ENCODE measurements at places on chromosomes 12 and 14. TPM values are rescaled to one million over a fixed set of nuclear protein-coding genes. Genes with fewer than 3 reads are reported as not detected.
A peak's percentile ranks its signal among the peaks of the same experiment; 100 is the strongest.

SLCO1B1 gene
- 0.37 TPM for total RNA-seq

HPD gene
- total RNA-seq, result 0.48 TPM

POTEM gene
- not detected for total RNA-seq

ERBB3 gene
- 49.2 TPM for total RNA-seq

MYO1H gene
- 0.44 TPM for total RNA-seq

ACRBP gene
- 3.2 TPM for total RNA-seq

NUP37 gene
- 58.4 TPM for total RNA-seq

GPR162 gene
- 8.2 TPM for total RNA-seq

PRKAG1 gene
- total RNA-seq, result 41.6 TPM

DDX55 gene
- 35.0 TPM for total RNA-seq

PLA2G1B gene
- total RNA-seq, result 1.8 TPM

RASSF9 gene
- total RNA-seq, result 0.33 TPM

HSPB8 gene
- total RNA-seq, result 6.7 TPM

CPNE6 gene
- not detected for total RNA-seq

NGB gene
- total RNA-seq, result 0.33 TPM

DNA sequence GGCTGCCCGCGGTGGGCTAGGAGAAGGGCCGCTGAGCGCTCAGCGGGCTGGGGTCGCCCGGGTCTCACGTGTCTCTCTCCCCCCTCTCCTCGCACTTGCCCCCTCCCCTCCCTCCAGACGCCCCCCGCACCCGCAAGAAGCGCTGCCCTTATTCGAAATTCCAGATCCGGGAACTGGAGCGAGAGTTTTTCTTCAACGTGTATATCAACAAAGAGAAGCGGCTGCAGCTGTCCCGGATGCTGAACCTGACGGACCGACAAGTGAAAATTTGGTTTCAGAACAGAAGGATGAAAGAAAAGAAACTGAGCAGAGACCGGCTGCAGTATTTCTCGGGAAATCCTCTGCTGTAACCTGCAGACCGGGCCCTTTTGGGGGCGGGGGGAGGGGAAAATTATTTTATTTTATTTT lies 314 bp upstream of the HOTAIR start:
- no peaks in the 10 kb centered on the region for H3K36me3 ChIP-seq
- no peak overlapping the region for H3K4me3 ChIP-seq
- H3K4me1 ChIP-seq, result peaks cover 23% of the 10 kb centered on the region
- H3K27ac ChIP-seq, result no peak overlapping the region
- peaks cover 100% of the 10 kb centered on the region for H3K27me3 ChIP-seq
- DNase-seq, result no peak

DNA sequence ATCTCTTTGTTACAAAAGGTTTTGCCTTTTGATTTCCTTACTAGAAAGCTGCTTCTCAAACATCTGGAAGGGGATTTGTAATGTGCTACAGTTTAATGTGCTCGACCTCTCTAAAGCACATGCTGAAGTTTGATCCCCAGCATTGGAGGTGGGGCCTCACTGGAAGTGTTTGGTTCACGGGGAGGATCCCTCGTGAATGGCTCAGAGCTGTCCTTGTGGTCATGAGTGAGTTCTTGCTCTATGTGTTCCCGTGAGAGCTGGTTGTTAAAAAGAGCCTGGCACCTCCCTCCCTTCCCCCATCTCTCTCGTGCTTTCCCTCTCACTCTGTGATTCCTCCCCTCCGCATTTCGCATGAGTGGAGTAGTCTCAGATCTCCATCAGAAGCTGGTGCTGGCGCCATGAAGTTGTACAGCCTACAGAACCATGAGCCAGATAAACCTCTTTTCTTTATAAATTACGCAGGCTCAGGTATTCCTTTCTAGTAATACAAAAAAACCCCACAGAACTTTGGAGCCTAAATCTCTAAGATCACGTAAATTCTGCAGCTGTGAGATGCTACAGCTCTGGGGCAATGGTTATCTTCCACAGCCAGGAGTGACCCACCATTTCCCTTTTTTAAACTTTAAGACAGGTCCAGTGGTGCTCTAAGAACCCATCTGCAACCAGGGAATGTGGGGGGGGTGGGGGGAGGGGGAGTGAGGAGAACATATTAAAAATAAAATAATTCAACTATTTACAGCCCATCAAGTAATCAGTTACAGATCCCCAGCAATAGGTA lies 214.4 kb downstream of the FOXN3 start:
- H3K27me3 ChIP-seq, result no peaks in the 10 kb centered on the region
- H3K4me1 ChIP-seq, result peaks cover 81% of the 10 kb centered on the region
- no peak overlapping the region for H3K27ac ChIP-seq
- peaks cover 4% of the 10 kb centered on the region for H3K36me3 ChIP-seq

GRCh38 chr14:105857826-105858675 lies 331.7 kb downstream of the TMEM121 start:
- H3K27me3 ChIP-seq, result peaks cover 13% of the 10 kb centered on the region
- H3K36me3 ChIP-seq, result peaks cover 56% of the 10 kb centered on the region
- H3K27ac ChIP-seq, result no peak overlapping the region
- no peak overlapping the region for H3K4me3 ChIP-seq

DNA sequence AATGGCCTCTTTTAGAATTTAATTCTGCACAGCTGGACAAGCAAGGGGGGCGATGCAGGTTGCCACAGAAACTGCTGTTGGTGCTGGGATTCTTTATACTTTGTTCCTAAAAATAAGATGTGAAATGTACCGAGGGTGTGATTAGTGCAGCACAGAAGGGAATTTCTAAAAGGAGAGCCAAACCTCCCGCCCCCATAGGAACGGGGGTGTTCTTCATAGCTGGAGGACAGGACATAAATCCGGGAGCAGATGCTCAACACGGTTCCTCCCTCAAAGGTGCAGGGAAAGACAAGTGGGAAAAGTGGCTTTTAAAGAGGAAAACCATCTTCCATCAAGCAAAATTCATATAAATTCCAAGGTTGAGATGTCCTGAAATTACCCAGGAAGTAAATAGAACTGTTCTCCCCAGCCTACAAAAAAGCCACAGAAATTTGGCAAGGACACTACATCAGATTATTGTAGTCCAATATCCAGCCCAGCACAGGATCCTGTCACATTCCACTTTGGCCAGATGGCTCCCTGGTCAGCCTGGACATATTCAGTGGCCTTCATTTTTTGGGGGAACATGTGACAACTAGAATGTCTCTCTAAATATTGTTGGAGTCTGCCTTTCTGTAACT lies 51.4 kb upstream of the TMX1 start:
- no peak for DNase-seq
- peaks cover 4% of the 10 kb centered on the region for H3K4me1 ChIP-seq
- no peak overlapping the region for H3K27ac ChIP-seq
- H3K27me3 ChIP-seq, result no peaks in the 10 kb centered on the region
- H3K36me3 ChIP-seq, result no peaks in the 10 kb centered on the region

- H3K27me3 ChIP-seq, result no peaks in the 10 kb centered on the region
- no peak overlapping the region for H3K27ac ChIP-seq
- H3K4me3 ChIP-seq, result no peak overlapping the region
Observed at GRCh38 chr14:74064883-74065282, 19.4 kb downstream of the ALDH6A1 start.

DNA sequence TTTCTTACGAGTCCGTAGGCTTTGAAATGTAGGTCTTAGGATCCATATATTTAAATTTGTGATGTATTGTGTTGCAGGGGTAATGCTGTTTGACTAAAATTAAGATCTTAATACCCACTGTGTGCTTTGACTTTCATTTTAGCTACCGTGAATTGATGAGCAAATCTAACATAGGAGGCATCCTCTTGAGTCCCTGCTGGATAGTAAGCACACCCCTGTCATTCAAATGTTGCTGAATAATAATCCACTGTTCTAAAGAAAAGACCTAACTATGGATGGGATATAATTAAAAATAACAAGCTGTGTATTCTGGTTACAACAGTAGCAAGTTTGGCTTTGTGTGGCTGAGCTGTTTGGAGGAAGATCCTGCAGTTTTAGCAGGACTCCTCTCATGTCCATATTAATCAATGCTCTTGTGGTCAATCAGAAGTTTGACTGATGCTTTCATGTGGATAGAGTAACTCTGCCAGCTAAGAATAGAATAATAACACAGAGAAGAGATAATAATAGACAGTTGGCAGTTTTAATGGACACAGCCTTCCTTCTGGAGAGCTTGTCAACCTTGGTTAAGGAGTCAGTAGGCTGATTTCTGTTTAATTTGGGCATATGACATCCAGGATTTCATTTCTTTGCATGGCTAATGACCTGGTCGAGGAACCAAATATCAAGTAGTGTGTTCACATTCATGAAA lies 148.1 kb upstream of the MIS18BP1 start:
- no peak overlapping the region for H3K27ac ChIP-seq
- H3K4me3 ChIP-seq, result no peak overlapping the region
- no peak for DNase-seq
- H3K27me3 ChIP-seq, result peaks cover 22% of the 10 kb centered on the region
- H3K4me1 ChIP-seq, result peaks cover 26% of the 10 kb centered on the region

DNA sequence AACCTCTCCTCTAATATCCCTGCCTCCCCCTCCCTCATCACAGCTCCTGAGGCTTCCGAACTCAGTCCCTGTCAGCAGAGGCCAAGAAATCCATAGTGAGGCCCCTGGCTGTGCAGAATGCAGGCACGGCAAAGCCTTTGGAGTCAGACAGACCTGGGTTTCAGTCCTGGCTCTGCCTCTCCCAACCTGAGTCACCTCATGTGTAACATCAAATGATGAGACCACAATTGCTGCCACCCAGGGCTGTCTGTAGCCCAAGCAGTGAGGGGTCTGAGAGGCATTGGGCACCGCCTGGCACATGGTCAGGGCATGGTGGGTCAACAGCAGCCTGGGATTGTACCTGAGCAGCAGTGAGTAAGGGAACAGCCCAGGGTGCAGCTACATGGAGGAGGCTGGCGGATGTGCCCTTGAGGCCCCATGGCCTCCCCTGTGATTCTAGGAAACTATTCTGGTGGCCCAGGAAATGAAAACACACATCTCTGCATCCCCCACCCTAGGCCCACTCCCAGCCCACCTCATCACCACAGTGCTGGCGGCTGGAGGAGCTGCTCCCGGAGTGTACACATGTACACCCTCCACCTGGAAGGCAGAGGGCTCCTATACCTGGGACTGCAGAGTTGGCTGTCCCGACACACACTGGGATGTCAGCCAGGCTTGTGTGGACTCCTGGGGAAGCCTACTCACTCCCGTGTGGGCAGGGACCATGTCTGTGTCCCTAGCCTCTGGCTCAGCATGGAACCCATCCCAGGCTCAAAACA lies 7.7 kb downstream of the ANKRD33 start:
- no peak overlapping the region for H3K4me3 ChIP-seq
- H3K27me3 ChIP-seq, result 0 out of 2 replicates have a peak, but pooled peaks cover 2% of the 10 kb centered on the region
- H3K4me1 ChIP-seq, result peaks cover 2% of the 10 kb centered on the region
- no peak overlapping the region for H3K27ac ChIP-seq
- DNase-seq, result no peak

GRCh38 chr14:44649061-44649460 lies 142.0 kb upstream of the FSCB start:
- H3K27me3 ChIP-seq, result no peaks in the 10 kb centered on the region
- H3K4me3 ChIP-seq, result no peak overlapping the region
- no peaks in the 10 kb centered on the region for H3K4me1 ChIP-seq
- no peak overlapping the region for H3K27ac ChIP-seq
- H3K36me3 ChIP-seq, result no peaks in the 10 kb centered on the region

DNA sequence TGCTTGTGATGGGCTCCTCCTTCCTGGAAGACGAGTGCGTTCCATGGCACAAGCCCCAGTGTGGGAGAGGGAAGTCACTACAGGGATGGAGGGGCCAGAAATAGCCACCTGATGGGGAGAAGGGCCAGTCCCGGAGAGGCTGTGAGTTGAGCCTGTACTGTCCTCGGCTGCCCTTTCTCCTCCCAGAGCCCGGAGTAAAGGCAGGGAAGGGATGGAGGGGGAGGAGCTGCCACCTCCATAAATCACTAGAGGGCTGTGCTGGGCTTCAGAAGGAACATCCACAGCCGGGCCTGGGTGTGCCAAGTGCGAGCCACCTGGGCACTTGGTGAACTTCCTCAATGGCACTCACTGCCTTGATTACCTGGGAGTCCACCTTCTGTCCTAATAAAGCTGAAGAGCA lies 110.1 kb downstream of the RBM19 start:
- H3K4me3 ChIP-seq, result no peak overlapping the region
- H3K27ac ChIP-seq, result no peak overlapping the region
- no peak for DNase-seq
- H3K36me3 ChIP-seq, result no peaks in the 10 kb centered on the region
- peaks cover 18% of the 10 kb centered on the region for H3K4me1 ChIP-seq

GRCh38 chr14:104600141-104600643 lies 4.4 kb downstream of the TMEM179 start:
- no peak overlapping the region for H3K27ac ChIP-seq
- no peak overlapping the region for H3K4me3 ChIP-seq
- H3K36me3 ChIP-seq, result no peaks in the 10 kb centered on the region

DNA sequence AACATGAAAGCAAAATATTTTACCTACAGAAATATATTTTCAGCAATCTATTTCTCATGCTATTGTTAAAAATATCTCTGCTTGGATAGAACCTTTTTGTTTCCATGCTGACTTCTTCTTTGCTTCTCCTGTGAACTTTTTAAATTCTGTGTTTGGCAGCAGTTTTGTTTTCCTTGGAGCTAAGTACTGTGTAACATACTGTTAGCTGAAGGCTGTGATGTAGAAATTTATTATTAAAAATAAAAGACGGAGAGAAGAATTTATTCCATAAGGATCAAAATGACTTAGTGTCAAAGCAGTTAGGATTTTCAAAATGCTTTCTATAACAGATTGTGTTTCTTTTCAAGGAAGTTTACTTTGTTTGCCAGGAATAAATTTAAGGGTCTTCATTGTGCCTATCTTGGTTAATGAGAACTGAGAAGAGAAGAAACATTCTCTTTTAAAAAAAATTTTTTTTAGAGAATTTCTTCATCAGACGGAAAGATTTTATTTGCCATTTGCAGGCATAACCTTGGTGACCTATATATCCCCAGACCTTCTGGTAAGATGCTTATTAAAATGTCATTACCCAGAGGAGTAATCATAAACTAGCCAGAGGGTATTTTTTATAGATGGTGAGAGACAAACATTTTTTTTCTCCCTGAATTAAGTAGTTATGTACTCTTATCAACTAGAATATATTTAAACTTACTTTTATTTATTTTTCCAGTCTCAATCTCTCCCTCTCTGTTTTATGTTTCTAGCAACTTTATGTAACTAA lies 147.1 kb upstream of the SLCO1C1 start:
- H3K4me1 ChIP-seq, result no peaks in the 10 kb centered on the region
- no peak overlapping the region for H3K4me3 ChIP-seq
- H3K27ac ChIP-seq, result no peak overlapping the region

DNA sequence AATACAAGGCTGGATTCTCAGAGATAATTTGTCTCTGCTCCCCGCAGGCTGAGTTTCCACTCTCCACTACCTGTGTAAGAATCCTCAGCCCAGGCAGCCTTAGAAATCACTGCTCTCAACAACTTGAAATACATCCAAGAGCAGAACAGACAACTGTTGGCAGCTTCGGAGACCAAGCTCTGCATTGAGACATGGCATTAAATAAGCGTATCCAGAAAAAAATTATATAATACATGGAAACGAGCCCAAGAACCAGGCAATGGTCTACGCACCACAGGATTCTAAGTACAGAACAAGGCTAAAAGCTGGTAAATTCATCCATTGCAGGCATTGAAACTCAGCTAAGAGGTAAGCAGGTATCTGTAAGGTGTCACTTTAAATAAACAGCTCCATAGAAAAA lies 165.5 kb upstream of the DIO3 start:
- peaks cover 3% of the 10 kb centered on the region for H3K4me1 ChIP-seq
- no peak for DNase-seq
- no peaks in the 10 kb centered on the region for H3K36me3 ChIP-seq
- H3K27ac ChIP-seq, result no peak overlapping the region
- no peaks in the 10 kb centered on the region for H3K27me3 ChIP-seq

- H3K4me1 ChIP-seq, result no peaks in the 10 kb centered on the region
- peak; percentile 20 for DNase-seq
- H3K27me3 ChIP-seq, result no peaks in the 10 kb centered on the region
Observed at GRCh38 chr14:58797010-58797429, 159.3 kb downstream of the DACT1 start.

GRCh38 chr12:111556676-111557075 lies 42.4 kb downstream of the ATXN2 start:
- H3K36me3 ChIP-seq, result peaks cover 16% of the 10 kb centered on the region
- DNase-seq, result no peak
- H3K4me1 ChIP-seq, result peaks cover 5% of the 10 kb centered on the region
- no peak overlapping the region for H3K4me3 ChIP-seq
